Iris pigment epithelial cell (primary cell): ENCODE measurements at places on chromosomes 12 and 14.
A peak's percentile ranks its signal among the peaks of the same experiment; 100 is the strongest.

- no peak for DNase-seq
Measured at GRCh38 chr14:92737619-92738188, 10.7 kb downstream of the LGMN start.

DNA sequence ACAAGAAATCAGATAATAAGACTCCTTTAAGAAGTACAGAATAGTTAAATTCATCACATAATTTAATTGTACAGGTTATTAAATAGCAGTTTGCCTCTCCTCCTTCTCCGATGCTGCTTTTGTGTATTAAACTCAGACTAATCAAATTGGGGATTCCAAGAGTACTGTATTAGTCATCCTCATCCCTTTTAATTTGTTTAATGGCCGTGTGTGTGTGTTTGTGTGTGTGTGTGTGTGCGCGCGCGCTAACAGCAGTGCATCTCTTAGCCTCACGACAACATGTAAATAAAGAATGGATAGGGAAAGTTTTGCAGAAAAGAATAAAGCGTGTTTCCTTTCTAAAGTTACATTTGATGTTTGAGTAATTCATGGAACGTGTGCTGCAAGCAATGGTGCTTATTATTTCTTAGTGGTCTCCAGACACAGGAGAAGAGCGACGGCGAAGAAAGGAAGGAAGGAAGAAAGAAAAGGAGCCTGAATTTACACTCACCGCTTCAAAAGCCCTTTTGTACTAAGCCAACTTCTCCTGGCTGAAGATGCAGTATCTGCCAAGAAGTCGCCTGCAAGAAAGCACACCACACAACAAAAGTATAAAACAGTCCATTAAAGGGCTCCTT lies 220.3 kb downstream of the ASCL1 start:
- DNase-seq: no peak

DNA sequence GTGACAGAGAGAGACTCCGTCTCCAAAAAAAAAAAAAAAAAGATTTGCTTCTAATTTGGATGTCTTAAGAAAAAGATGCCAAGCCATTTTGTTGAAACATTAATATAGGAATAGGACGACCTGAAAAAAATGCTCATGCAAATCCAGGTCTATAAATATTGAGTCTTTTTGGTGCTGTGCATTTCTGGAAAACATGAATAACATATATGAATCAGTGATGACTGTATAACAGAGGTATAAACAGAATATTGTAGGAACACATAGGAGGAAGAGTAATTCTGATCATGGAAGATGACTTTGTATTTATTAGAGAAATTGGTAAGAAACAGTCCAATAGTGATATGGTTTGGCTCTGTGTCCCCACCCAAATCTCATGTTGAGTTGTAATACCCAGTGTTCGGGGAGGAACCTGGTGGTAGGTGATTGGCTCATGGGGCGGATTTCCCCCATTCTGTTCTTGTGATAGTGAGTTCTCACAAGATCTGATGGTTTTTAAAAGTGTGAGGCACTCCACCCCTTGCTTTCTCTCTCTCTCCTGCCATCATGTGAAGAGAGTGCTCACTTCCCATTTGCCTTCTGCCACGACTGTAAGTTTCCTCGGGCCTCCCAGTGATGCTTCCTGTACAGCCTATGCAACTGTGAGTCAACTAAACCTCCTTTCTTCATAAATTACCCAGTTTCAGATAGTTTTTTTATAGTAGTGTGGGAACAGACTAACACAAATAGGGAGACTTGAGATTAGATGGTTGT lies 3.0 kb upstream of the SRSF5 start:
- DNase-seq: peak; percentile 55

GRCh38 chr12:29048787-29049186 lies 100.3 kb upstream of the FAR2 start:
- no peak for DNase-seq

GRCh38 chr12:116978791-116979508 lies 68.2 kb downstream of the FBXW8 start:
- no peak for DNase-seq
